ENCODE measurements at places on chromosomes 12 and 14.

GRCh38 chr12:51428256-51428655 lies 3.6 kb downstream of the SLC4A8 start:
- DNase-seq: no peak

DNA sequence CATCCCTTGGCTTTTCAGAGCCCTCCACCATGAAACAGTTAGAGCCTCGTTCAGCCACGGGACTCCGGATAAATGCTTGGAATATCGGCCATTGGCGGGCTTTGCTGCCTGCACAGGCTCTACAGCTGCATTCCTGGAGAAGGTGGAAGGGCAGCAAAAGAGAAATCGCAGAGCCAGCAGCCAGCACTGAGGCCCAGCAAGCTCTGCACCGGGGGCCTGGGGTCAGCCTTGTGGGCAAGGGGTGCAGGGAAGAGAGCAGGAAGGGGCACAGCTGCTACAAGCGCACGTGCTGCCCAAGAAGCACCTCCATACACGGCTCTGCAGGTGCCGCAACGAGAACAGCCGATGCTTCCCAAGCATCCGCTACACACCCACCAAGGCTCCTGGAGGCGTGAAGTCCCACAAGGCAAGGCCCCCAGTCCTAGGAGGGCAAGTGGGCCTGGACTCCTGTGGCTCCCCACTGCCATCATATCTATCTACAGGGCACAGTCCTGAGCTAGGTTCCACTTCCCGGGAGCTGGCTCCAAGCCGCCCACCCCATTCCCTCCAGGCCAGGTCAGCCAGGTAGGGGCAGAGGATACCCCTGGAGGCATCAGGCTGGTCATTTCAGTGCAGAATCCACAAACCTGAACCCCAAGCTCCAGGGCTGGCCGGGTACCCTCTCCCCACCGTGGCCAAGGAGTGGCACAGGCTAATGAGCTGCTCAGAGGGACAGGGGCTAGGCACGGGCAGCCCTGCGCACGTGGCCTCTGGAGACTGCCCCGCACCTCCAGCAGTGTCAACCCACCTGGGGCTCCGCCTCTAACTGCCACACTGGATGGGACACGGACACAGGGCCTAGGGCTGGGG lies 40.2 kb downstream of the CCNK start:
- no peak for DNase-seq

- no peak for DNase-seq
Measured at GRCh38 chr14:22163051-22163450, 426.0 kb downstream of the DAD1 start.

DNA sequence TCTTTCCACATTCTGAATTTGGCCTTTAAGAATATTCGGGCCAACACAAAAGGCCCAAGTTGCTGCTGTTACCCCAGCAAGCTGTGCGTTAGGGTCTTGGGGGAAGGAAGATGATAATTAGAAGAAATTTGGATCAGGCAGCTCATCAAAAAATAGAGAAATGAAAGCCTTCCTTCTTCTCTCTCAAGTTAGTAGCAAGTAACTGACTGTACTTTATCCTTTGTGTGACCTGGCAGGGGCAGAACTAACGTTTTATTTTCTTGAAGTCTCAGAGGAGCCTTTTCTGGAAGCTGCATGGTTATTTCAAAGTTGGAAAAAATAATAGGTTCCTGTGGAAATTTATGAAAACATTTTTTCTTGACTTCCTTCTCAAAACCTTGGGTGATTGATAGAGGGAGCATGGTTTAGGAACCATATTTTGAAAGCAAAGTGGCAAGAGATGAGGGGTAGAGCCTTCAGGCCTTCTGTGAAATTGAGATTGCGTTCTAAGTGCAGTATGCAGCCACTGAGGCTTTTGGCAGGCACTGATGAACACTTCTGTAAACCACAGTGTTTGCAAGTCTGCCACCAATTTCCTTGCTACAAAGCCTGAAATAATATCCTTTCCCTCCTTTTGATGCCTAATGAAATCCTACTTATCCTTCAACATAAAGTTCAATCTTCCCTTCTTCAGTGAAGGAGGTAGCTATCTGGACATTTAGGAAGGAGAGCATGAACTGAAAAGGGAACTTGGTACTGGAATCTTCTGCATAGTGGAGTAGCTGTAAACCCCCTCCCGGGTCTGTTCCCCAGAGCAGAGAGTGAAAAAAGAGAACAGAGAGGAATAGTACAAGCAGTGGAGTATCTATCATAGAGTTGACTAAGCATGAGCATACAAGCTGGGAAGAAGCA lies 123.2 kb downstream of the FGD4 start:
- DNase-seq: no peak

- DNase-seq: peak; percentile 94
Measured at GRCh38 chr12:113232840-113233585, 11.7 kb downstream of the TPCN1 start.

GRCh38 chr12:42741091-42741490 lies 151.5 kb upstream of the PRICKLE1 start:
- no peak for DNase-seq

- no peak for DNase-seq
Measured at GRCh38 chr12:129592449-129592848, 311.4 kb downstream of the TMEM132D start.

DNA sequence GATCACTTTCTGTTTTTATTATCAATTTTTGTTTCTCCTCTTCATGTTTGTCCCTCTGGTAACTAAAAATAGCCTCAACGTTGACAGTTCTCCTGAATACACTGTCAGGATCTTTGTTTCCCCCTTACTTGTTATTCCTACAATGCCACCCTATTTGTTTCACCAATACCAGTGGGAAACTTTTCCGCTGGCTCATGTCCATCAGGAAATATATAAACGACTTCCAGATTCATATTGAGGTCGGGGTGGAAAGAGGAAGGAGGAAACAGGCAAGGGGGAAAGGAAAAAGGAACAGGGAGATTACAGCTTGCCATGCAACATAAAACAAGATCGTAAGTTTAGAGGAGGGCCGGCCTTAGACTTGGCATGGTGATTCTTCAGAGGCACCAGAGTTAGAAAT lies 61.7 kb downstream of the BTBD7 start:
- no peak for DNase-seq

- no peak for DNase-seq
Measured at GRCh38 chr12:52561880-52562449, 9.0 kb upstream of the KRT71 start.

GRCh38 chr12:117240081-117240755 lies 49.9 kb upstream of the FBXO21 start:
- DNase-seq: no peak

- DNase-seq: no peak
Measured at GRCh38 chr12:50276912-50277671, 6.2 kb downstream of the LIMA1 start.

DNA sequence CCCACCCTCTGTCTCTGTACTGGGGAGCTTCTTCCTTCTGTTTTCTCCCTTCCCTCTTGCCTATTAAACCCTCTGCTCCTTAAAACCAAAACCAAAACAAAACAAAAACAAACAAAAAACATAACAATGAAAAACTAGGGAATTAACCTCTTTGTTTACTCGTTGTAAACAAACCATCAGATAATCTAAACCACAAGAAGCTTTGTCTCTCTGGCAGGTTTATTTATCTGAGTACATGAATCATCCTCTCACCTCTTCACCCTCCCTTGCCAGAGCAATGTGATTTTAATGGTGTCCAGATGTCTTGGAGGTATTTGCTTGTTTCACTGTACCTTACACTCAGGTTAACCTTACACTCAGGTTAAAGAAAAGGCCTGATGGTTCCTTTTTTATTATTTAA lies 66.1 kb downstream of the DYRK2 start:
- DNase-seq: peak; percentile 11

- DNase-seq: no peak
Measured at GRCh38 chr14:97336816-97337215, 539.6 kb downstream of the VRK1 start.

GRCh38 chr14:76597387-76597786 lies 163.9 kb upstream of the VASH1 start:
- no peak for DNase-seq

- no peak for DNase-seq
Measured at GRCh38 chr12:64700532-64700931, 58.7 kb downstream of the GNS start.

GRCh38 chr14:99572173-99572999 lies 31.6 kb downstream of the CCDC85C start:
- no peak for DNase-seq

GRCh38 chr14:45251912-45252311 lies 1.1 kb downstream of the MIS18BP1 start:
- peak; percentile 33 for DNase-seq

GRCh38 chr12:120337730-120338129 lies 10.2 kb upstream of the PLA2G1B start:
- no peak for DNase-seq

Measured in NCI-H345 (cell line).